ENCODE measurements at places on chromosomes 2 and 18. TPM values are rescaled to one million over a fixed set of nuclear protein-coding genes. Genes with fewer than 3 reads are reported as not detected.

Gene HOXD12
- polyA plus RNA-seq: not detected

DNA sequence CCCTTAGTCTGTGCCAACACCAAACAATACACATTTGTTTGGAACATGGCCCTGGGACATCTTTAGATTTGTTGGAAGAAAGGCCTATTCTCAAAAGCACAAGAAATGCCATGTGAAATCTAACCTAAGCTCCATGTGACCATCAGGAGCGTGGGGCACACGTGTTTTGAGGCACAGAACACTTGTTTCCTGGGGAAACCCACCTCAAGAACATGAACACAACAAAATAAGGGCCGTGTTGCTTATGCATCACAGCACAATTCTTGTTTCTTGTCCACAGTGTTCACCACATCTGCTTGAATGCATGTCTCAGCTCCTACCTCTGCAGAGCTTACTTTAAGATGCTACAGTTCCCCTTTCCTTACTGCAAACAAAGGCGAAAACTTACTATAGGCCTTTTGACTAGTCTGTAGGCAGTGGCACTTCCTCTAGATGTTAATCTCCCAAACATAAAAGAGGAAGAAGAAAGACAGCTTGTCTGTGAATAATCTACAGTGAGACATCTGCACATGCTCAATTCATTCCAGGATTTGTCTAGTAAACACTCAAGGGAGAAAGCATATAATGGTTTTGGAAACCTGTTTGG, 165.0 kb downstream of the ANKRD44 start:
- no peak for DNase-seq

Gene SLC8A1
- 4.6 TPM for polyA plus RNA-seq

Gene MTERF4
- polyA plus RNA-seq: 92.6 TPM

DNA sequence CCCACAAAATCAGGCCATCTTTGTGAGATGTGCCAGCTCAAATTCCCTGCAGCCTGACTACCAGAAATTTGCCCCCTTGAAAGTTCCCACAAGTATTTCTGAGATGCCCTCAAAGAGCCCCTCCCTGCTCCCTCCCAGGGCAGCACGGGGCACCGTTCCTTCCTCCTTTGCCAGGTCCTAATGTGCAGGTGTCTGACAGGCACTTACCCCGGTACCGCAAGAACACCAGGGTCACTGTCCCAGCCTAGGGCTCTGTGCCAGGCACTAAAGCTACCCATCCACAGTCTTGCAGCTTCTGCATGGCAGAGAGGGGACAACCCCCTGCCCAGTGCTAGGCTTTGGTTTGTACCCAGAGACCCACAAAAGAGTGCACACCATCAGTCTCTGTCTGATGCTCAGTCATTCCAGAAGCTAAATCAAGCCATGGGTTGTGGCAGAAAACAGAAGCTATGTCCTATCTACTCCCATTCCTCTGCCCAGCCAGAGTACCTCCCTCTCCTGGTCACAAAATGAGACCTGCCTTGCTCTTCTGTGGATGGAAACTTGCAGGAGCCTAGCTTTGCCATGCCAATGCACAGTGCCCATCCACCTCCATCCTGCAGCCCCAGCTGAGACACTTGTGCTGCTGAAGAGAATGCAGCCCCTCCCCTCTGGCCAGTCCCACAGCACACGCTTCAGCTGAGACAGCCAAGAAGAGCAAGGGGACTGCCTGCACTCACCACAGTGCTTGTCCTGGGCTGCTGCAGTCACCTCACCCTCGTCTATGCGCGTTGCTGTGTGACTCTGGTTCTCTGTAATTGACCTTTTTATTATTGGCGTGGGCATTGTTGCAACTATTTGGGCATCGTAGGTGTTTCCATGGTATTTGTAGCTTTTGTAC, 48.7 kb downstream of the INPP5D start:
- no peak for DNase-seq

GRCh38 chr2:79005216-79005615, 20.3 kb upstream of the REG3G start:
- DNase-seq: no peak

Gene ALPP
- polyA plus RNA-seq: 0.19 TPM

GRCh38 chr2:12617366-12617765, 99.4 kb upstream of the TRIB2 start:
- DNase-seq: no peak

GRCh38 chr2:36406296-36406695, 50.7 kb downstream of the CRIM1 start:
- DNase-seq: no peak

DNA sequence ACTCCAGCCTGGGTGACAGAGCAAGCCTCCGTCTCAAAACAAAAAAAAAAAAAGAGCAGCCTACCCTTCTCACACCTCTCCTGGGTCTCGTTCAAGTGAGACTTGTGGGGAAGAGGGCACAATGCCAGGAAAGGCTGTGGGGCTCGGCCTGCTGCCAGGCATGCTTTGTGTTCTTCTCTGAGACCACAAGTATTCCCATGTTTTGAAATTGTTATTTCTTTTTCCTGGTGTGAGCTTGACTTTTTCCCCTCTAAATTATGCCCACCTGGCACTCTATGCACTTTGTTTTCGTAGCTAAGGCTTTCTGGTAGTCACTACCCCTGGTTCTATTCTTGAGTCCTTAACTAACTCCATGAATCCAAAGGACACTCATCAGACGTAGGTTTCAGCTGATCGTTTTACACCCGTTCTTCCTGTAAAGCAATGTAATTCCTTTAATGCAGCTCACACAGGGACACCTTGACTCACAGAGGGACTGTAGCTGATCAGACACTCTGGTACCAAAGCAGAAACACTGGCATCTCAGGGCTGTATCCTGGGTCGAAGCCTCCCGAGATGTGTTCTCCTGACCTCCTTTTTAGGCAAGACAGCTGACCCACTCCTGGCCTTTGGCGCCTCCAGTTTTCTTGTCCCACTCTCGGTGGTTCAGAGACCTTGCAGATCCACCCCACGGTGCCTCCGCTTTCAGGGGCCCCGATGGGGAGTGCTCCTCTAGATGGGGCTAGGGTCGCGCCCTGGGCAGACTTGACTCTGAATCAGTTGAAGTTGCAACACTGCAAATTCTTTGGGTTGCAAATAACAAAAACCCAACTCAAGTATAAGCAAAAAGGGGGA, 193.3 kb upstream of the AGAP1 start:
- peak; percentile 73 for DNase-seq

DNA sequence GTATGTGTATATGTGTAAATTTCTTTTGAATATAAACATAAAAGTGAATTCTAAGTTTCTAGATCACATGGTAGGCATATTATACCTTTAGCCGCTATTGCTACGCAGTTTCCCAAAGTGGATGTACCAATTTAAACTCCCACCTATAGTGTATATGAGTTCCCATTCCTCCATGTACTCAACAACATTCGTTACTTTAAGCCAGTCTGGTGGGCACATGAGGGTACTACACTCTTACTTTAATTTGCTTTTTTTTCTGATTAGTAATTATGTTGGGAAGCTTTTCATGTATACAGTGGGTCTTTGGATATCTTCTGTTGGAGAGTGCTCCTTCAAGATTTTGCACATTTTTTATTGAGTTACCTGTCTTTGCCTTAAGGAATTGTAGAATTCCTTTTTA, 683.8 kb downstream of the ERBB4 start:
- no peak for DNase-seq

GRCh38 chr18:29087616-29088246, 910.8 kb upstream of the CDH2 start:
- no peak for DNase-seq

GRCh38 chr2:19878268-19879046, 23.3 kb downstream of the TTC32 start:
- no peak for DNase-seq

DNA sequence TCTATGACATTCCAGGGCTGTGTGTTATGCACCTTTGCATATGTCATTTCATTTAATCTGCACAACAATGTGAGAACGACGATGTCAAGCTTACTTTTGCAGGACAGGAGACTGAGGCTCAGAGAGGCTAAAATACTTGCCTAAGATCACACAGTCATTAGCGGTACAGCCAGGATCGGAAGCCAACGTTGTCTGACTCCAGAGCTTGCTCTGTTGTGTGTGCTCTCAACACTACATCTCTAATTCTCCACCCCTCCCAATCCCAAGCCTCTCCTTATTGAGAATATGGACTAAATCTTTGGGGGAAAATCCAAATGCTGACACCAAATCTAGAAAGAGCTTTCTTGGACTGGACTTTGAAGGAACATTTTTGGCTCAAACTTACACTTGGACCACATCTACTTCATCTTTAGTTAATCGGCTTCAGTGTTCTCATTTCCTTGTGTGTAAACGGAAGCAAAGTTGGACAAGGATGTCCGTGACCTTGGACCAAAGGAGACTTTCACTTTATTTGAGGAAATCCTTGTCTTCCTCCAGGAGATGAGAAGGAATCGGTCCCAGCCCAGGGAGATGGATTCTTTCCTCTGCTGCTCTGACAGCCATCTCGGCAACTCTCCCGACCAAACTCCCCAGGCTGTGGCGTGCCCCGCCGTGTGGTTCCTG, 242.4 kb downstream of the LPIN1 start:
- no peak for DNase-seq

Data from right lung (tissue), 10 donors.